ENCODE measurements at places on chromosomes 13 and 19.

GRCh38 chr19:18488838-18489626 is 32.8 kb downstream of the ELL start:
- no peak for DNase-seq

- no peak for DNase-seq
Measured at GRCh38 chr19:18919900-18920214, 342 bp downstream of the DDX49 start.

GRCh38 chr13:99527301-99527700 is 26.0 kb downstream of the TM9SF2 start:
- DNase-seq: no peak

GRCh38 chr13:61408571-61408970 is 7.1 kb downstream of the PCDH20 start:
- DNase-seq: no peak

Data from tibial nerve (tissue), 4 donors.